NCI-H524 (cell line): ENCODE measurements at places on chromosomes 2 and 18.

GRCh38 chr2:106201661-106202060 lies 7.6 kb upstream of the UXS1 start:
- no peak for DNase-seq

DNA sequence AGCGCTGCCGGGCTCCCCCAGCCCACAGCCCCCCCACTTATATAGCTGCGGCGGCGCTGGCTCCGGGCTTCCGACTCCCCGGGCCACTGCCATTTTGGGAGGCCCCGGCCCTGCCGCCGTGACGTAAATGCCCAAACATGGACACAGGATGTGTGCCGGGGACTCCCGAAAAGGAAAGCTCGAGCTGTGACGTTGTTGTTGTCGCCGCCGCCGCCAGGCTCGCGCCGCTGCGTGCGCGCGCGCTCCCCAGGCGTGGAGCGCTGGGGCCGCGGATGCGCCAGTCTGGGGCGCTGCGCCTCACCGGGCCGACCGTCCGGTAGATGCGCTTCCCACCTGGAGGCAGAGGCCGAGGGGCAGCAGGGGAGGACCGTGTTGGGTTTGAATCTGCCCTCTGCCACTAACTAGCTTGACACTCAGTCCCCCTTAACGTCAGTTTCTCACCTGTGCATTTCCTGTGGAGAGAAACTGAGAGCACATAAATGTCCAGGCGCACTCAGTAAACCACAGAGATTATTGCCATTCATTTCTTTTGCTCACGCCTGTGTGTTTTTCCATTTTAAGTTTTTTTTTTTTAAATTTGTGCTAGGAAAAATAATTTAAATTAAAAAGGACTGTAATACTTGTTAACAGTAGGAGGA lies at the start of gene EGR4:
Gene EGR4, minus strand, starts transcription at position 15 of the 638 bp plus-strand sequence. CDS start 231 bp downstream, outside the sequence.
- peak; percentile 37 for DNase-seq

- no peak for DNase-seq
Observed at GRCh38 chr2:54422072-54422581, 34.0 kb upstream of the SPTBN1 start.

GRCh38 chr2:215929602-215930335 lies 83.6 kb downstream of the MREG start:
- no peak for DNase-seq

DNA sequence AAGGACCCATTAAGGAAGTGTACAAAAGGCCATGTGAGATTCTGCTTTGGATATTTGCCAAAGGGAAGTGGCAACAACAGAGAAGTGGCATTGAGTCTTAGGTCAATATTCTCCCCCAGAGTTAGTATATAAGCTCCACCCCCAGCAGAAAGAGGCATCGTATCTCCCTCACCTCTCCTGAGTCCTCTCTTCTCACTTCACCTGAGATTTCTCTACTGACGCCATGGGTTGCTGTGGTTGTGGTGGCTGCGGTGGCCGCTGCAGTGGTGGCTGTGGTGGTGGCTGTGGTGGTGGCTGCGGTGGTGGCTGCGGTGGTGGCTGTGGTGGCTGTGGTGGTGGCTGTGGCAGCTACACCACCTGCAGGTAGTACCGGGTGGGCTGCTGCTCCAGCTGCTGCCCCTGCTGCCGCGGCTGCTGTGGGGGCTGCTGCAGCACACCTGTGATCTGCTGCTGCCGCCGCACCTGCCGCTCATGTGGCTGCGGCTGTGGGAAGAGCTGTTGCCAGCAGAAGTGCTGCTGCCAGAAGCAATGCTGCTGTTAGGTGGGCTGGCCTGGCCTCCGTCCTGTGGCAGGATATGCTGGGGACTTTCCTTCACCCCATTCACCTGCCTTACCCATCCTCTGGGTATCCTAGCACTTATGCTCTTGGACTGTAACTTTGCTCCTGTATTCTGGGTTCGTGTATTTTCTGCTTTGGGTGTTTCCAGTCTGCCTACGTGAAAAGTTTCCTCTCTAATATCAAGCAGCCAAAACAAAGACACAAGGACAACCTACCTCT lies 5.9 kb downstream of the SCYGR3 start:
- no peak for DNase-seq
